ENCODE measurements at places on chromosomes 1 and 21.

DNA sequence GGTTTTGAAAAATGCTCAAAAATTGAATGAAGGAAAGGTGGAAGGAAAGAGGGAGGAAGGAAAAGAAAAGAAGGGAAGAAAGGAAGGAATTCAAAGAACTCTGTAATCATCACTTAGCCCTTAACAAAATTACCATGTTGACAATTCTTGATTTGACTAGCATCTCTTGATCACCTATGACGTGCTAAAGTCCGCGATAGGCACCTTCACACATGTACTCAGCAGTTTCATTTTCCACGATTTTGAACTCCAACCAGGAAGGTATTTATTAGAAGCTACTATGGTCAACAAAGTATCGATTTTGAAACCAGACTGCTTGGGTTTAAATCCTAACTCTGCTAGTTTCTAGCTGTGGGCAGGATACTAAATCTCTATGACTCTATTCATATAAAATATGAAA lies 146.9 kb downstream of the DAB1 start:
- H3K36me3 ChIP-seq = no peaks in the 10 kb centered on the region
- H3K4me1 ChIP-seq = no peaks in the 10 kb centered on the region
- peaks cover 2% of the 10 kb centered on the region for H3K27me3 ChIP-seq
- H3K4me3 ChIP-seq = no peak overlapping the region

GRCh38 chr21:27643326-27643725 lies 676.4 kb upstream of the ADAMTS5 start:
- no peaks in the 10 kb centered on the region for H3K36me3 ChIP-seq
- no peak overlapping the region for H3K4me3 ChIP-seq
- DNase-seq = no peak
- no peak overlapping the region for H3K27ac ChIP-seq
- H3K27me3 ChIP-seq = no peaks in the 10 kb centered on the region

GRCh38 chr21:42660118-42660470 lies 6.7 kb downstream of the PDE9A start:
- H3K27ac ChIP-seq = no peak overlapping the region
- H3K4me1 ChIP-seq = peaks cover 4% of the 10 kb centered on the region
- H3K27me3 ChIP-seq = peaks cover 6% of the 10 kb centered on the region
- DNase-seq = no peak
- no peak overlapping the region for H3K4me3 ChIP-seq

DNA sequence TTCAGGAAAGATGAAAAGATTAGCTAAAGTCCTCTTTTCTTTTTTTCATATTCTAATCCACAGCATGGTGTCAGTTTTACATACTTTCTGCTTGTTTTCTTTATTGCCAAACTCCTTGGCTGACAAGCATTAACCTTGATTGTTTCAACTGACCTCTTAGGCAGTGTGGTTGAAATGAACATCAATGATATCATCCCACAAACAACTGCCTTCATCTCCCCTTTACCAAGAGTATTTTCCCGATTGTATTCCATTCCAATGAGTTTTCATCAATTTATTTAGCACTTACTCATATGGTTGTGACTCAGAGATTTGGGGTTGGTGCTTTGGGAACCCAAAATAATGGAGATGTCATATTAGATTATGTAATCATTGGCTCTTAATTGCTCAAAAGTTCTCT lies 71.8 kb downstream of the SPAG17 start:
- H3K4me1 ChIP-seq = no peaks in the 10 kb centered on the region
- no peak overlapping the region for H3K4me3 ChIP-seq
- no peaks in the 10 kb centered on the region for H3K36me3 ChIP-seq
- peaks cover 1% of the 10 kb centered on the region for H3K27me3 ChIP-seq
- H3K27ac ChIP-seq = no peak overlapping the region
- no peak for DNase-seq

GRCh38 chr1:67916140-67916886 lies 83.0 kb upstream of the GNG12 start:
- H3K36me3 ChIP-seq = no peaks in the 10 kb centered on the region
- no peak for DNase-seq
- no peaks in the 10 kb centered on the region for H3K27me3 ChIP-seq
- no peak overlapping the region for H3K4me3 ChIP-seq

GRCh38 chr1:207990876-207991582 lies 80.1 kb upstream of the CD34 start:
- H3K4me1 ChIP-seq = no peaks in the 10 kb centered on the region
- no peaks in the 10 kb centered on the region for H3K36me3 ChIP-seq
- no peak overlapping the region for H3K4me3 ChIP-seq

GRCh38 chr1:235105051-235106043 lies 23.3 kb downstream of the TOMM20 start:
- peaks cover 42% of the 10 kb centered on the region for H3K36me3 ChIP-seq
- peak overlapping the region; percentile 38 for H3K4me3 ChIP-seq

- DNase-seq = no peak
- H3K4me1 ChIP-seq = no peaks in the 10 kb centered on the region
- H3K4me3 ChIP-seq = no peak overlapping the region
- no peak overlapping the region for H3K27ac ChIP-seq
Measured at GRCh38 chr1:17791480-17791879, 36.3 kb downstream of the ACTL8 start.

GRCh38 chr1:29632806-29633615 lies 396.7 kb downstream of the PTPRU start:
- H3K4me1 ChIP-seq = no peaks in the 10 kb centered on the region
- no peak for DNase-seq
- no peaks in the 10 kb centered on the region for H3K36me3 ChIP-seq
- no peak overlapping the region for H3K4me3 ChIP-seq
- no peaks in the 10 kb centered on the region for H3K27me3 ChIP-seq

DNA sequence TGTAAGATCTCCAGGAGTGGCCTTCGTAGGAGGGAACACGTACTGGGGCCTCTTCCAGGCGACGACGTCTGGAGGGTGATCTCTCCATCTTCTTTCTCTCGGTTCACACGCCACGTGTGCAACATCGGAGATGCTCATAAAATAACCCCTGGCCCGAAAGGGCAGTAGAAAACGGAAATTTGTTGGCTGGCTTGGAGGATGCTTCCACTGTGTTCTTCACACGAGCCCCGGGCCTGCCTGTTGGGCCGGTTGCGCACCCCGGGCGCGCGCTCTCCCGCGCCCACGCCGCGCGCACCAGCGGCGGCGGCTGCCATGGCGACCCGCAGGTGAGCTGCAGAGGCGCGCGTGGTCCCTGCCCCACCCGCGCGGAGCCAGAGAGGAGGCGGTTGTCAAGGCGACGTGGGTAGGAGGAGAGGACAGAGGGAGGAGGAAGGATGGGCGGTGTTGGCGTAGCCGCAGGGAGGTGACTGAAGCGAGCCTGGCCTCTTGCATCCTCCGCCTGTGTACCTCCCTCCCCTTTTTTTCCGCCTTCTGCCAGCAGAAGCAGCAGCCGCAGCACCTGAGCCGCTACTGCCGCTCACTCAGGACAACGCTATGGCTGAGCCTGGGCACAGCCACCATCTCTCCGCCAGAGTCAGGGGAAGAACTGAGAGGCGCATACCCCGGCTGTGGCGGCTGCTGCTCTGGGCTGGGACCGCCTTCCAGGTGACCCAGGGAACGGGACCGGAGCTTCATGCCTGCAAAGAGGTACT lies at the start of gene ELAPOR1:
Gene ELAPOR1, plus strand, starts transcription at position 526 of the 752 bp plus-strand sequence. Its CDS starts 69 bp downstream, at position 595.
- H3K4me3 ChIP-seq = peak within 1 kb of the TSS; percentile 84
- H3K27ac ChIP-seq = peak within 1 kb of the TSS; percentile 73
- peaks cover 2% of the 10 kb centered on the region for H3K36me3 ChIP-seq
- peak; percentile 83 for DNase-seq
- peaks cover 40% of the 10 kb centered on the region for H3K4me1 ChIP-seq

- H3K27me3 ChIP-seq = no peaks in the 10 kb centered on the region
- H3K4me1 ChIP-seq = peaks cover 7% of the 10 kb centered on the region
- DNase-seq = no peak
- peaks cover 33% of the 10 kb centered on the region for H3K36me3 ChIP-seq
- H3K27ac ChIP-seq = no peak overlapping the region
Measured at GRCh38 chr1:39852214-39852791, 31.0 kb downstream of the TRIT1 start.

DNA sequence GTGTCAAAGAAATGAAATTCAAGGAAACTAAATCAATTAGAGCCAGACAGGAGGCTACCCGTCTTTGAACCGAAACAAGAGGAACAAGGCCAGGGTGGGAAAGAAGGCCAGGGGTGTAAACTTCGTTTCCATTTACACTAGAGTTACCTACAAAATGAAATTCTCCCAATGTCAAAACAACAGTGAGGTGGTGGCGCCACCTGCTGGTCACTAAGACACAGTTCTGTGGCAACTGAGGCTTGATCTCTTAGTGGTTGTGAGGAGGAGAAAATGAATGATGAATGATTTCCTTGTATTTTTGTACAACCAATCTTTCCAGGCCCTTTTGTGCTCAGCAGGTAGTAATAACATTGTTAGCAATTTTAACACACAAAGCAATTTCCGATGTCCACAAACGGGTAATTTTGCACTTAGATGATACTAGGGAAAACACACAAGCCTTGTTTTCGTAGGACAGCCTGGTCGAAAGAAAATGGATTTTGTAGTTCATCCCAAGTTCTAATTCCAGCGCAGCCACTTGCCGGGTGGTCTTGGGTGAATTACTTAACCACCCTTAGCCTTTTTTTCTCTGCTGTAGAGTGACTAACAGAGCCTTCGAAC lies 54.8 kb upstream of the SOD1 start:
- H3K4me1 ChIP-seq = no peaks in the 10 kb centered on the region
- no peak overlapping the region for H3K4me3 ChIP-seq
- peak; percentile 43 for DNase-seq
- no peak overlapping the region for H3K27ac ChIP-seq
- no peaks in the 10 kb centered on the region for H3K36me3 ChIP-seq

GRCh38 chr1:233289676-233290075 lies 5.8 kb downstream of the PCNX2 start:
- peaks cover 25% of the 10 kb centered on the region for H3K36me3 ChIP-seq
- no peak for DNase-seq
- H3K27ac ChIP-seq = no peak overlapping the region
- H3K4me3 ChIP-seq = no peak overlapping the region
- peaks cover 14% of the 10 kb centered on the region for H3K4me1 ChIP-seq

DNA sequence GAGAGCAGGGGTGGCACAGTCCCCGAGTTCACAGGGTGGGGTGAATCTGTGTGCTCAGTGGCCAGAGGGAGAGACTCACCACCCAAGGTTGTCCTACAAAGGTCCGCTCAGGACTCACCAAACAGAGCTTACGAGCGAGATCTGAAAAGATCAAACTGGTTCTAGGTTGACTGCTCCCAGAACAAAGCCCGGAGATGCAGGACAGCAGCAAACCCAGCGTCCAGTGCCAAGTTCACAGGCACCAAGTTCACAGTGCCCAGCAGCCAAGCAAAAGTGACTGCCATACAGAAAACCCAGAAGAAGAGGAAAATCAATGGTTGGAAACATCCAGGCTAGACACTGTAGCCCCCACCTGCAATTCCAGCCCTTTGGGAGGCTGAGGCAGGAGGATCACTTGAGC lies 35.7 kb downstream of the AGPAT3 start:
- DNase-seq = no peak
- no peak overlapping the region for H3K27ac ChIP-seq
- H3K27me3 ChIP-seq = no peaks in the 10 kb centered on the region

GRCh38 chr1:223718850-223719249 lies 6.5 kb downstream of the CAPN2 start:
- no peak overlapping the region for H3K27ac ChIP-seq
- no peak for DNase-seq
- no peak overlapping the region for H3K4me3 ChIP-seq
- peaks cover 72% of the 10 kb centered on the region for H3K4me1 ChIP-seq

DNA sequence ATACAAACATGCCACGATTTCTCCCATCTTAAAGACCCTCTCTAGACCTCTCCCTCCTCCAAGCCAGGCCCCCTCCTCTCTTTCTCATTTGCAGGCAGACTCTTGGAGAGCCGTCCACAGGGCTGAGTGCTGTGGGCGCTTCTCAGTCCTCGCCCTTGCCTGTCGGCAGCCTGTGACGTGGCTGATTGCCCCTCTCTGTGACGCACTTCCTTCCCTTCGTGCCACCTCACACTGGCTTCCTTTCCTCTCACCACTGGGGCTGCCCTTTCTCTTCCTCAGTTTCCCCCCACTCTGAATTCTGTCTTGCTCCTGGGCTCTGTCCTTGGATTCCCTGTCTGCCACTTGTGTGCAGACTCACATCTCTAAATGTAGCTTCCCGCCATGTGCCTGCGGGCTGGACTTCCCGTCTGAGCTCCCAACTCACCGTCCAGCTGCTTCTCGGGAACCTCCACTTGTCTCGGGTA lies 227.2 kb downstream of the CAMTA1 start:
- no peak overlapping the region for H3K4me3 ChIP-seq
- no peak for DNase-seq
- H3K36me3 ChIP-seq = no peaks in the 10 kb centered on the region
- no peaks in the 10 kb centered on the region for H3K4me1 ChIP-seq
- no peak overlapping the region for H3K27ac ChIP-seq

DNA sequence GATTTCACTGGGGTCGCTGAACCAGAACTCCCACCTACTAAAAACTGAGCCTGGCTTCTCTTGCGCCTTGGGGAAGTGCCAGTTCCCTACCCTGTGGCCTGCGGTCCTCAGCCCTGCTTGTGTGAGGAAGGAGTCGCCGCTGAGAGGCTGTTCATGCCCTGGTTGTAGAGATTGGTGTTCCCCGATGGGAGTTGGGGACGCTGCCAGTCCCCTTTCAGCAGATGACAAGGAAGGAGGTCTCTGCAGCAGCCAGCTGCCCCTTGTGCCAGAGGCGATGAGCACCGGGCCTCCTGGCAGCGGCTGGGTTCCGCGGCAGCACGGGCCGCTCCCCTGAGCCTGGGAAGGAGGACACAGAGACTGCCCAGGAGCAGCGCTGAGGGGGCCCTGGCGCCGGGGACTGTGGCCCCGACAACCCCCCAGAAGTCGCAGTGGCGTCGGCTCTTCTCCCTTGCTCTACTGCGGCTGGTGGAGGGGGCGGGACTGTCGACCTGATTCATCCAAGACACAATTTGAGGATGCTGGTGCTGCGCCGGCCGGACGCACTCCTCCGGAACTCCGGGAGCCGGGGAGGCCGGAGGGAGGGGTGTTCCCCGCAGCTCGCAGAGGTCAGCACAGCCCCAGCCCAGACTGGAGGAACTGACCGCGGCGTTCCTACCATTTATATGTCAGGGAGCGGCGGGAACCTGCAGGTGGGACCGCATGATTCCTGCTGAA lies 12.0 kb upstream of the ADORA3 start:
- H3K27ac ChIP-seq = peak overlapping the region; percentile 42
- H3K4me3 ChIP-seq = peak overlapping the region; percentile 9
- peaks cover 44% of the 10 kb centered on the region for H3K4me1 ChIP-seq
- H3K36me3 ChIP-seq = no peaks in the 10 kb centered on the region
- no peak for DNase-seq

All from activated T-helper 2 cell treated with anti-CD3 and anti-CD28 coated beads, Interferon-gamma antibody, Interleukin-2, Interleukin-4, amounts not matched to agents 10 μg/mL and 5 μg/mL and 100 μg/mL, durations not matched to agents 14 hours and 24 hours and 36 hours (primary cell).